ENCODE measurements at places on chromosomes 7 and 10. TPM values are rescaled to one million over a fixed set of nuclear protein-coding genes. Genes with fewer than 3 reads are reported as not detected.

The ALDH18A1 gene
- 26.9 TPM for total RNA-seq

The GJD4 gene
- total RNA-seq: not detected

- no peak for DNase-seq
Observed at GRCh38 chr7:98833022-98833421, 36.8 kb downstream of the TMEM130 start.

- no peak for DNase-seq
Observed at GRCh38 chr7:1979591-1980560, 252.9 kb downstream of the MAD1L1 start.

DNA sequence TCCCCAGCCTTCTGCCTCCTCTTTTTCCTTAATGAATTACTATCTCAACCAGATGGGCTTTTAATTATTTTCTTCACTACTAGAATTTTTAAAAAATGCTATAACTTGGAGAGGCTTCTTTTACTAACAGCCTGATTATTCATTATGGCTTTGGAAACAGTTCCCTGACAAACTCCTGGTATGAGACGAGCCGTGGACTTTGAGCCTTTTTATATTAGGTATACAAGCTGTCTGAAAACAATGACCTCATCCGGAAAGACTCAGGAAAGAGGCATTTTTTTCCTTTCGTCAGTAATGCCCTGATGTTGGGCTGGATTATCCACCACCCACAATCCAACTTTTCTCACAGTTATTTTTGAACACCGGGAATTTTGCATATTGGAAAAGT is 26.7 kb upstream of the ABLIM1 start:
- no peak for DNase-seq

DNA sequence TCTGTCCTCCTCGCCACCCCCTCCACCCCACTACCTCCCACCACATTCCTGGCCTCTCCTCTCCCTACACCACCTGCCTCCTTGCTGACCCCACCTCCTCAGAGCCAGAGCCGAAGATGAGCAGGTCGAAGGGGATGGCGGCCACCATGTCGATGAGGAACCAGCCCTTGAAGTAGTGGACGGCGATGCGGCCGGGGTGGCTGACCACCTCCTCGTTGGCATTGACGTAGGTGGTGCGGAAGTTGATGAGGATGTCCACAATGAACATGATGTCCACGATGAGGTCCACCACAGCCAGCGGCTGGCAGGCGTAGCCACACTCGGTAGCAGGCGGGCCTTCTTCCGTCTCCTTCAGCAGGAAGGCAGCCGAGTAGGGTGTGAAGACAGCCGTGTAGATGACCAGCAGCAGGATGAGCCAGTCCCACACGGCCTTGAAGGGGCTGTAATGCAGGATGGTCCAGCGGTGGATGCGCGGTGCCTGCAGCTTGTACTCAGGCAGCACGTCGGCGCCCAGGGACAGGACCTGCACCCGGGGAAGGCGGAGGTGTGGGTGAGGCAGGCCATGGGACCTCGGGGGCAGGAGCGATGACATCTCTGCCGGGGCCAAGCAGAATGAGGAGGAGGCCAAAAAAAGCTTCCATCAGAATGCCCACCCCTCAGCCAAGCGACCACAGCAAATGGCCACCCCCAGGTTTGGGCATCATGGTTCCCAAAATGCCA is 25.6 kb downstream of the KCNH2 start:
- DNase-seq: no peak

DNA sequence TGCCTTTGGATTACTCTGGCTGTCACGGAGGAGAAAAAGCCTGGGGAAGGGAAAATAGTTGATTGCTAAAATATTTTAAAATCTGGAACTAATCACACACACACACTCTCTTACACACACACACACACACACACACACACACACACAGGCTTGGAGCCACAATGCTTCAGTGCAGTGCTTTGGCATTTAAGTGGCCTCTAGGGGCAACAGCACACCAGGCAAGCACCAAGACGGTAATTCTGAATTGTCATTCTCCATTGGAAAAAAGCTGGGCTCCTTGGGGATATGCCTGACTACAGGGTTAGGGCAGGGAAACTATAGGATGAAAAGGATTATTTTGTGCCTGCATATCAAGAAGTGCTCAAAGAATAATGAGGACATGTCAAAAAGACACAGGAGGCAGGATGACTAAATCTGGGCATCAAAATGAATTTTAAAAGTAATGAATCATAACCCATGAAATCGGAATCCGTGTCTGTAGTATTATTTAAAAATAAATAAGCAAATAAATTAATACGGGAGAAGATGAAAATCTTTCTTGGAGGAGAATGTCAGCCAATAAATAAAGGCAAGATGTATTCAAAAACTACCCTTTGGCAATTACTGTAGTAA is 30.4 kb upstream of the DDC start:
- DNase-seq: no peak

DNA sequence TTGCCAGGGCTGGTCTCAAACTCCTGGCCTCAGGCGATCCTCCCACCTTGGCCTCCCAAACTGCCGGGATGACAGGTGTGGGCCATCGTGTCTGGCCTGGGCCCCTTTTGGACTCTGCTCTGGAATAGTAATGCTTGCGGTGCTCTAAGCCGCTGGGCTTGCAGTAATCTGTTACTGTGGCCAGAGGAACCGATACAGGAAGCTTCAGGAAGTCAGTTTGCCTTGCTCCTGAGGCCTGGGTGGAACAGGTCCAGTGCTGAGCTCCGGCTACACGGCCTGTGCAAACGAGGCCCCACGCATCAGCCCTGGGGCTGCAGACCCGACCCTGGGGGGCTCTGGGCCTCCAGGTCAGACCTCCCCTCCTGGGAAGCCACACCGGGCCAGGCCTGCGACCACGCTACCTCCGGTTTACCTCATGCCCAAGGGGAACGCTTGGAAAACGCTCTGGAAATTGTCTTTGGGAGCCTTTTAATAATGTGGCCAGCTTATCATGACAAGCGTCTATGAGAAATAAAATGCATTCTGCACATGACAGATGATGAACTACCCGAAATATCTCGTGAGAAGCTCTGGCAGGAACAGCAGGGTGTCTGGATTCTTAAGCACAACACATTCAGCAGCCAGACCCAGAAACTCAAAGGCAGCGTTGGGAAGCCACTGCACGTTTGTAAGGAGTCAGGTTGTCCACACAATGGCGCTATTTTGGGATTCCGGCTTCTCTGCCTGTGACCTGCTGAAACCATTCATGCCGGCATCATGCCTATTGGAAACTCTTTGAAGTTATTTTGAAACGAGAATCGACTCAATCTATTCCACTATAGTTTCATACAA is 10.1 kb upstream of the ADAP1 start:
- DNase-seq: no peak

GRCh38 chr10:89115876-89116627 is 91.1 kb downstream of the CH25H start:
- no peak for DNase-seq

DNA sequence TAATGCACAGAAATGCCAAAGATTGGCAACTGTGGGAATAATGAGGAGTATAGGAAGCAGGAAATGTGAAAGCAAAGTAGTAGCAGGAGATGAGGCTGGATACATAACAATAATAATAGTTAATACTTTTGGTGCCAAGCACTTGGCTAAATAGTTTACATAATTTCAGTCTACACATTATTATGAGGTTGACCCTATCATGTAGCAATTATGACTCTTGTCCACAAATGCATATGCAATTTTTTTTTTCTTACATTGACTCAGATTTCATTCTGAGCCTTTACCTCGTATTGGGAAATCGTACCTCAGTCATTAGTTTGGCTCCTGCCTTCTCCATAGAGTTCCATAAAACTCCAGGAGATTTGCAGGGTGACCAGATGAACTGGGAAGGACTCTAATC is 219.9 kb downstream of the SUGCT start:
- DNase-seq: no peak

- peak; percentile 96 for DNase-seq
Observed at GRCh38 chr10:78033637-78034470, at the start of gene RPS24. TSS of gene RPS24 (plus strand) at chr10:78033863. CDS start at chr10:78033902, 39 bp downstream.

DNA sequence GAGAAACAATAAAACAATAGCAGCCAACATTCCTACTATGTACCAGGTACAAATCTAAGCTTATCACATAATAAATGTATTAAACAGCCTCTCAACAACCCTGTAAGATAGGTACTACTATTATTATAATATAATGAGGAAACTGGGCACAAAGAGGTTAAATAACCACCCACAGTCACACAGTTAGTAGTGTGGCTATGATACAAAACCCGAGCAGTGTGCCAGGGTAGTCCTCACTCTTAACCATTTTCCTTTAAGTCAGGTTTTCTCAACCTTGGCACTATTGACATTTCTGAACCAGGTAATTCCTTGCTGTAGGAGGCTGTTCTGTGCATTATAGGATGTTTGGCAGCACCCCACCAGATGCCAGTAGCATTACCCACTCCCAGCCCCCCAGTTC is 48.8 kb downstream of the DNAJC1 start:
- DNase-seq: no peak

GRCh38 chr7:150410680-150411346 is 31.7 kb downstream of the ZNF775 start:
- no peak for DNase-seq
